Hematopoietic multipotent progenitor cell (in vitro differentiated cells): ENCODE measurements at places on chromosomes 4 and X.

GRCh38 chr4:83413676-83414075 lies 41.9 kb downstream of the HELQ start:
- DNase-seq: no peak

DNA sequence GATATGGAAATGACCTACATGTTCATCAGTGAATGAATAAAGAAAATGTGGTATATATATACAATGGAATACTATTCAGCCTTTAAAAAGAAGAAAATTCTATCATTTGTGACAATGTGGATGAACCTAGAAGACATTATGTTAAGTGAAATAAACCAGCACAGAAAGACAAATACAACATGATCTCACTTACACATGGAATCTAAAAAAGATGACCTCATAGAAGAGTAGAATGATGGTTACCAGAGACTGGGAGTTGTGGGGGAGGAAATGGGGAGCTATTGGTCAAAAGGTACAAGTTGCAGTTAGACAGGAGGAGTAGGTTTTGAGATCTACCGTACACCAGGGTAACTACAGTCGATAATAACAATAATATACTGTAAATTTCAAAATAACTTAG lies 51.5 kb downstream of the WNK3 start:
- no peak for DNase-seq

DNA sequence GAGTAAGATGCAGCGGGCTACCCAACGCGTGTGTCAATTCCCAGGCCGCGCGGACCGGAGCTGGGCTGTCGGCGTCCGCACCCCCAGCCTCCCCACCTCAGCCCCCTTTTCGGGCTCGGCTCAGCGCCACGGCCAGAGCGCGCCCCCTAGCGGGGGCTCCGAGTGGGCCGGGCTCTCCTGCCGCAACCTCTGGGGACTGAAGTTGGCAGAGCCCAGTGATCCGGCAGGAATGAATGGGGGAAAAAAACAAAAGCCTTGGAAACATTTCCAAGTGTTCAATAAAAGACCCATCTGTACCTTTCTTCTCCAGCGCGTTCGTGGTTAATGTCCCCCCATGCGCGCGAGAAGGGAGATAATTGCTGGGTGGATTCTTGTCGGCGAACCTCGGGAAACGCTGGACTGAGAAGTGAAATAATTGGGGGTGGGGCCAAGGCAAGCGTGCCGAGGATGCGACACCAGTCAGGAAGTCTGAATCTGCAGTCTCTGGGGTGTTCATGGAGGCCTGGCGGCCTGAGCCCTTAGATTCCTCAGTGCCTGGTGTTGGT lies 5.2 kb upstream of the ARX start:
- DNase-seq: no peak

- no peak for DNase-seq
These were observed 146.3 kb downstream of the RTL9 start for GRCh38 chrX:110504947-110505346.

DNA sequence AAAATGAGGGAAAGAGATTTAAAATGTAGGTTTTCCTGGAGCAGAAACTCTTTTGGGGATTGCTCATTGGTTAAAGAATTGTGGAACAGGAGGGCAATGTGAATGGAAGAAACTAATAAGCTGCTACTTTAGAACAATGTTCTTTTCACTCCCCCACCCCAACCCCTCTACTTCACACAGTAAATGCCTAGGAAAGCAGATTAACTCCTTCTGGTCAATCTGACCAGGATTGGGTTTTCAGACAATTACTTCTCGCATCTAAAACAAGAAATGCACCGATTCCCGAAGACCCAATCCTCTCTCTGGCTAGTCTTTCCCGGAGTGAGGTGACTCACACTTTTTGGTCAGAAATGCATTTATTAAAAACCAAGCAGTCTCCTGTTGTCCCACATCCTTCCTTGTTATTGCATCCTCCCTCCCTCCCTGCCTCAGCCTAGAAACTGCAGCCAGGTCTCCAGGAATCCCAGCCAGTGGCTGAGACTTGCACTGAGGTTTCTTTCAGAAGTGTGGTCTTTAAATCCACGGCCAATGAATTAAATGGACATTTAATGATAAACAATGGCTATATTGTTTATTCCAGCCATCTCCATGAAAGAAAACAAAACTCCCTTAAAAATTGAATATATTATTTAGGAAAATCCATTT lies 21.4 kb downstream of the MFAP3L start:
- DNase-seq: no peak
